AG10803 (cell line): ENCODE measurements at places on chromosomes 6 and 20.

DNA sequence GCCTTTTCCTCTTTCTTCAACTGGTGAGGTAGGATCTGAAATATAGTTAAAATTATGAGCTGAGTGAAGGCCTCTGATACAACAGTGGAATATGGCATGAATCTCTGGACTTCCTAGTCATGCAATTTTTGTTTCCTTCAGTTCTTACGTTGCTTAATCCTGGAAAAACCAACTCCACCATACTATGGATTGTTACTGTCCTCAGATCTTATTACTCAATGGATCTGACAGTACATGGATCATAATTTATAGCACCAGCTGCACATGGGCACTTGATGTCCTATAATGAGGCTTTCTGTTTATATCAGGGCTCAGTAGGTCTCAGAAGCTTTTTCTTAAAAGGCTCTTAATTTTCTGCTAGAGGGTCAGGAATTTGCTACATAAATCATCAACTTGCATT lies 1341.0 kb upstream of the EYS start:
- no peak for DNase-seq

DNA sequence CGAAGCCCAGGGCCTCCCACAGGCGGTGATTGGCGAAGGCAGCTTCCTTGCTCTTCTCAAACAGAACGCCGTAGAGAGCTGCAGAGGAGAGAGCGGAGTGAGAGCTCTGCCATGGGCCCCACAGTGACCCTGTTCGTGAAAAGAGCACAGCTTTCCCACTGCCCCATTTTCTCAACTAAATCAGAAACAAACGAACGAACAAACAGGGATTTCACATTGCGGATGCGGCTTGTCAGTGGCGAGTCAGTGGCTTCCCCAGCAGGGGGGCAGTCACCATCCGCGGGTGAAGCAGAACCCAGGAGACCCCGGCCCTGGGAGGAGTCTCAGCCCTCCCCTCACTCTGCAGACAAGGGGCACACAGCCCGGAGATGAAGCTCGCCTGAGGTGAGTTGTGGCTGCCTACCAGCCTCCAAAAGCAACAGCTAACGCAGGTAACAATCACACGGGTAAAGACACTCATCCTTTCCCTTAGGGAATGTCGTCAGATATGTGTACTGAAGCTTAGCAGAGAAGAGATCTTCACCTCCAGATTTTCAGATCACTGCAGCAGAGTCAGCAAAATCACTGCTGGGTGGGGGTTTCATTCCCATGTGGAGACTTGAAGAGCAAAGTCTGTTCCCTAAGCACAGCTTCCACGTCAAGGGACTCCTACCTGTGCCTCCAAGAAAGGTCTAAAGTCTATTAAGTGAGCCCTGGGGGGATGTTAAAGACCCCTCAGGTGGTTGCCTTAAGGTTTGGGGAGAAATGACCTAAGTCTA lies 51.2 kb upstream of the GPR31 start:
- DNase-seq, result no peak

DNA sequence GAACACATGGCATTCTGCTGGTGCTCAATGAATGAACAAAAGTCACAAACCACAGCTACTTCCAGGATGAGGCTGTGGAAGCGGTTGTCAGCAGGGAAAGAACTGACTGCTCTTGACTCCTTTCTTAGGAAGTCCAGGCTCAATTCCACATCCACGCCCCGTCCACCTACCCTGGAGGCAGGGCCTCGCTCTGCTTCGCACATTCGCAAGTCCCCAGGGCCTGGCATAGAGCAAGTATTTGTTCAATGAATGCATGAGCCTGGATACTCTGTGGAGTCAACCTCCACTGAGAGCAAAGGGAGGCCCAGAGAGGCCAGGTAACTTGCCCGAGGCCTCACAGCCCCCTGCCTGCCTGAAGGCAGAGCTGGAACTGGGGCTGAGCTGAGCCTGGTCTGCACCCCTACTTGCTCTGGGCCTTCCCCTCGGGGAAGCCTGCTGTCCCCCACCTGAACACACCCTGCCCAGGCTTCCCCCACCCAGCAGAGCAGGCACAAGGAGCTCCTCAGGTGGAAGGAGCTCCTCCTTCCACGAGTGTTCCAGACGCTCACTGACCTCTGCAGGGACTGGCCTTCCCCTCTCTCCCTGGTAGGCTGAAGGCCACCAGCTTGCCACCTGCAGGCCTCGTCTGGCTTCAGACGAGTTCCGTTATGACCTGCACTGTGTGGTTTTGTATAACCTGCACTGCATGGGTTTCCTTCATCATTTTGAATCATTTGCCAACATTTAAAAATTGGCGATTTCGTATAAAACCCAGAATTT lies 119.3 kb upstream of the PTPN1 start:
- DNase-seq, result no peak

GRCh38 chr6:158409451-158409850 lies 97.2 kb downstream of the TULP4 start:
- DNase-seq, result peak; percentile 70

GRCh38 chr6:147509891-147510290 lies 1.4 kb downstream of the SAMD5 start:
- no peak for DNase-seq

DNA sequence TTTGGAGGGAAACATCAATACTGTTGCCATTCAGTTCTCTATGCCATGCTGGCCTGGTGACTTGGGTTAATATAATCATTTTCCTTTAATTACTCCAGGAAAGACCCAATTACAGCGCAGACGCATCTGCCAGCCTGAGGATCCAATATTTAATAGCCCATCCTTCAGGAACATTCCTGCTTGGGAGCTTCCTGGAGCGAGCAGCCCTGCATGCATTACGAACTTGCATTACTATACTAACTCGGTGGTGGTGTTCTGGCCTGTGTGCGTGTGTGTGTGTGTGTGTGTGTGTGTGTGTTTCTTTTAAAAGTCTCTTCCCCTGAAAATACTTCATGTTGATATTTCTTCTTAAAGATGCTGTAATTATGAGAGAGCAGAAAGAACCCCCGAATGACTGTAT lies 26.5 kb downstream of the PMEPA1 start:
- no peak for DNase-seq
